ENCODE measurements at places on chromosomes 3 and 15. TPM values are rescaled to one million over a fixed set of nuclear protein-coding genes. Genes with fewer than 3 reads are reported as not detected.

DNA sequence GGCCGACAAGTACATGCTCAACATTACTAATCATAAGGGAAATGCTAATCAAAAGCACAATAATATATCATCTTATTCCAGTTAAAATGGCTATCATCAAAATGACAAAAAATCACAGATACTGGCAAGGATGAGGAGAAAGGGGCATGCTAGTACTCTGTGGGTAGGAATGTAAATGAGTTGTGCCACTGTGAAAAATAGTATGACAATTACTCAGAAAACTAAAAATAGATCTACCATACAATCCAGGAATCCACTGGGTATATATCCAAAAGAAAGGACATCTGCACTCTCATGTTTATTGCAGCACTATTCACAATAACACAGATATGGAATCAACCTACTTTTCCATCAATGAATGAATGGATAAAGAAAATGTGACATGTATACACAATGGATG, 1256.5 kb downstream of the SI start:
- no peak for DNase-seq

The DZIP3 gene
- 16.7 TPM for total RNA-seq

GRCh38 chr3:45596290-45596791, 1.8 kb downstream of the LIMD1 start:
- no peak for DNase-seq

- DNase-seq: no peak
Measured at GRCh38 chr3:44966795-44967278, 9.1 kb downstream of the ZDHHC3 start.

DNA sequence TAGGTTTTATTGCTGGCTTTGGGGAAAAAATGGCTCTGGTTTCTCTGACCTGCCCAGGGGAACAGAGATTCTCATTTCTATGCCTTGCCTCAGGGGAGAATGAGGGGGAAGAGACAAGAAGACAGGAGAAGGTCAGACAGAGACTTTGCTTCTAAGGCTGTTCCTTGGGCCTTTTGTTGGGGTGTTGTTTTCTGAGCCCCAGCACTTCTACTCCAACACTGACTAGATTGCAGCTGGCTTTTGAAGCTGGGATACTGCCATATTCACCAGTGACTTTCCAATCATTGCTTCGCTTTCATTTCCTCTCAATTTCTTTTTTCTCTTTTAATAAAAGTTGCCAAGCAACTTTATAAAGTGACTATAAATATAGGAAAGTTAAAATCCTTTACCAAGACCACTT, 143.2 kb upstream of the ARHGEF26 start:
- no peak for DNase-seq

DNA sequence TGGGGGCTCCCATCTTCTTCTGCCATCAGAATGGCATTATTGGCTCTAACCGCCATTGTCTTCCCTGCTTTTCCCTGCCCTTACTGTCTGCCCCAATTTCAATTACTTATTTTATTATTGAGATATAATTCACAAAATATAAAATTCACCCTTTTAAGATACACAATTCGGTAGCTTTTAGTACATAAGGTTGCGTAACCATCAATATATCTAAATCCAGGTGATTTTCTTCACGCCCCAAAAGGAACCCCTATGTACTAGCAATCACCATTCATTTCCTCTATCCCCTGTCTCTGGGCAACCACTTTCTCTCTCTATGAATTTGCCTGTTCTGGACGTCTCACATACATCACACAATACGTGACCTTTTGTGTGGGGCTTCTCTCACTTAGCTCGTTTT, 18.0 kb downstream of the RBP2 start:
- DNase-seq: no peak

- DNase-seq: no peak
Measured at GRCh38 chr3:116112696-116113095, 332.6 kb downstream of the LSAMP start.

DNA sequence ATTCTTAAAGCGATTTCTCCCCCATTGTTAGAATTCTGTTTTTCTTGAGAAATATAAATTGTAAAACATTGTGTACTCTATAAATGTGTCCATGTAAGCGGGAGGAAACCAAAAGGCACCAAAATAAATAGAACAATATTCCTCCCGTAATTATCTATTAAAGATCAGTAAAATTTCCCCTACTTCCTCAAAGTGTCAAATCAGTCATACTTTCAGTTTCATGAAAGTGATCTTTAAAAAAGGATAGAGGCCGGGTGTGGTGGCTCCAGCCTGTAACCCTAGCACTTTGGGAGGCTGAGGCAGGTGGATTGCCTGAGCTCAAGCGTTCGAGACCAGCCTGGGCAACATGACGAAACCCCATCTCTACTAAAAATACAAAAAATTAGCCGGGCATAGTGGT, 278.9 kb downstream of the MECOM start:
- no peak for DNase-seq

DNA sequence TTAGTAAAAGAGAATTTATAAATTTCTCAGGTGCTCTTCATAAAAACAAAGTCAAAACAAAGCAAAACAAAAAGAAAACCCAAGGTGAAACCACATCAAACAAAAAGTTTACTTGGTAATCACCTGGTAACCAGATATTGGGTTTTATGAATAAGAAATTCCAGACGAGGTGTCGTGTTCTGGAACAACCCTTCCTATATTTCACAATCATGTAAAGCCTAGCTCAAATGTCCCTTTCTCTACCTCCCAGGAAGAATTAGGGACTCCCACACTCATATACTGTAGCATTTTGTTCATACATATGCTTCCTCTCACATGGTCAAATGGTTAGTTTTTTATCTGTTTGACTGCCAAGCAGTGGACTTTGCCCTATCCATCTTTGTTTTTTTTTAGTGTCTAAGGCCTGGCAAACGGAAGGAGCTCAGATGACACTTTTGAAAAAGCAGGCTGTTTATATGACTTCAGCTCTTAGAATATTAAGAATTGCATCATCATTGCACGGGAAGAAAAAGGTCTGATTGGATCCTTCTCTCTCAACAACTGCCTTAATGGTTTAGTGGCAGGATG, 326.7 kb upstream of the TBL1XR1 start:
- DNase-seq: no peak

GRCh38 chr3:27342267-27342666, 26.9 kb downstream of the NEK10 start:
- DNase-seq: no peak

DNA sequence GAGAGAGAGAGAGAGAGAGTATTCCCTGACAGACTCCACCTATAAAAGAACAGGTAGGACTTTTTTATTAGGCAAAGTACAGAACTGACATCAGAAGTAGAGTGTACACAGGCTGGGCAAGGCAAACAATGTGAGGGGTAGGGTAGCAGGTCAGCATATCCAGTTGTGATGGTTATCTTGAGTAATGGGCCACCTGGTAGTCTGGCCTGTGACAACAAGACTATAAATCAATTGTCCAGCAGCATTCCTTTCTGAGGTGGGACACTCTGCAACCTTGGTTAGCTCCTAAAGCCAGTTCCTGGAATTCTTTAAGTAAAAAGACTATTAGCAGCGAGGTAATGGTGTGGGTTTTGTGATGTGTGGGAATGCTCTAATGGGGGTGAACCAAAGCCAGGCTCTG, 14.9 kb upstream of the TMCC1 start:
- no peak for DNase-seq

DNA sequence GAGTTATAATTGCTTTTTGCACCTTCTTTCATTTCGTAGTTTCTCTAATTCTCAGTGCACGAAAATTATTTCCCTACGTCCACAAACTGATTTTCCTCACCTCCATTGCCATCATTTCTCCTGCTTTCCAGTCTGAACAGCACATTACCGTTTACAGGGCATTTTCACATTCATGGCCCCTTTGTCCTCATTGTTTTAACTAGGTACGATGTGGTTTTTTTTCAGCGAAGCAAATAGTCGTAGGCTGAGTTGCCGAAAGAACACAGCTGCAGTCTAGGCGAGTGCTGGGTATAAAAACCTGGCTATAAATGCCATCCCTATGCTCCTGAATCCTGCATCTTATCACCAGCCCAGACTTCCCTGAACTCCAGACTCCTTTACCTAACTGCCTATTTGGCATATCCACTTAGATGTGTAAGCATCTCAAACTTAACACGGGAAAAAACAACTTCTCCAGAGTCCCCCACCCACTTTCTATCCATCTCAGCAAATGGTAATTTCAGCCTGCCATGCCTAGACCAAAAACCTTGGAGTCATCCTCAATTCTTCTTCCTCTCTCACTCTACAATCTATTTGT, 691 bp upstream of the FSIP1 start:
- DNase-seq: no peak

DNA sequence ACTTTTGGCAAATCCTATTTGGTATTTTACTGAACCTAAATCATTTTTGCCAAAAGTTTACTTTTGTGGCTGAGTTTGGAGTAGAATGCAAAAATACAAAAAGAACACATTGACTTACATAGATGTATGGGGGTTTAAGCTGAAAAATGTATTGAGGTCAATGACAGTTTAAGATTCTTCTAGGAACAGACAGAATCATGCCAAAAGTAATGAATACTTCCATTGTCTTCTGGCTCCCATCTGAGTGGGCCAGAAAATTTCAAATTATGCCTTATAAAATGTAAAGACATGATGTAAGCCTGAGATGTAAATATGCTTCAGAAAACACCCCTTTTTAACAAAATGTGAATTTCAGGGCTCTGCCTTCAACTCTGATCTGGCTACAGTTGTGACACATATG, 375.1 kb upstream of the DPH6 start:
- no peak for DNase-seq

The CAMKV gene
- not detected for total RNA-seq

The ACTRT3 gene
- total RNA-seq: 0.72 TPM

DNA sequence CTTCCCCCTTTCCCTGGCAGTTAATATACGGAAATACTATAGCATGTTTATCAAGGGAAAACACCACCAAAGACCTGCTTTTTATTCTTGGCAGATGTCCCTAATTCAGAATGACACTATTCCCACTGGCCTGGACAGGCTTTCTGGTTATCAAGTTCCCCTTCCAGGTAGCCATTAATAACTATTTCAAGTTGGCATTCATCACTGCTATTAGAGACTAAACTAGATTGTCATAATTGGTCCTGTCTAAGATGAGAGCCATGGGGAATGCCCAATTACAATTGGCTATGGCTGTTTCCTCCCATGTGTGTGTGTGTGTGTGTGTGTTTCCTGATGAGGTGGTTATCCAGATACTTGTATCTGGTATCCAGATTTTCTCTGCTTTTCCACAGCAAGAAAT, 608.1 kb downstream of the SQOR start:
- no peak for DNase-seq

- no peak for DNase-seq
Measured at GRCh38 chr15:100999369-100999768, 80.2 kb downstream of the LRRK1 start.

GRCh38 chr15:57398336-57398735, 22.0 kb downstream of the CGNL1 start:
- DNase-seq: no peak

DNA sequence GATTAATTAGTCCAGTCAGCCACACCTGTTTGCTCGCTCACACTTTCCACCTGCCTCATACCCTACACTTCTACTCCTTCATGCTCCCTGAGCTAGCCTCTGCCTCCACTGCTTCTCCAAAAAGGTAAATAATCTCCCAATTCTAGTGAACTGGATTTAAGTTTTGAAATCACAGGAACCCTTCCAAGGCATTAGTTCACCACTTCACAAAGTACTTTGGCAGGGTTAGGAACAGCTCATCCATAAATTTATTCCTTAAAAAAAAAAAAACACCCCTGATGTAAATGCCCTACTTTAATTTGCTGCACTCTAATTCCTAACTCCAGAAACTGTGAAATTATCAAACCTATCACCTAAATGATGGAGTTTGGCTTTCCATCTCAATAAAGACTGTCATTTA, 58.3 kb downstream of the GADL1 start:
- DNase-seq: no peak

DNA sequence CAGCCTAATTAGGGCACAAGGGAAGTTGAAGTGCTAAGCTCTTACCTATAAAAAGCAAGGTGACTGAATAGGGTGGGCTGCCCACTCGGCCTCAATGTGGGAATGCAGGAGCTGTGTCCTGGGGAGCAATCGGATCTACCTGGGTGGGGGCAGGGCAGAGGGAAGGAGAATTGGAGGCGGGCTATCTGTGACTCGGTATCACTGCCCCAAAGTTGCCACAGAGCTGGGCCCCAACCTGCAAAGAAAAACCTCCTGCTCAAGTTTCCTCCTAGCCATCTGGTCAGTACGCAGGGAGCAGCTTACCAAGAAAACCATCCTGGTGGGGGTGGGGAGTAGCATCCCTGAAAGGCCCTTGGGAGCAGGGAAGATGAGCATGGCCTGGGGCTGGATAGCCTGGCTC, 10.7 kb downstream of the CIB2 start:
- no peak for DNase-seq

The SERPINI2 gene
- not detected for total RNA-seq

DNA sequence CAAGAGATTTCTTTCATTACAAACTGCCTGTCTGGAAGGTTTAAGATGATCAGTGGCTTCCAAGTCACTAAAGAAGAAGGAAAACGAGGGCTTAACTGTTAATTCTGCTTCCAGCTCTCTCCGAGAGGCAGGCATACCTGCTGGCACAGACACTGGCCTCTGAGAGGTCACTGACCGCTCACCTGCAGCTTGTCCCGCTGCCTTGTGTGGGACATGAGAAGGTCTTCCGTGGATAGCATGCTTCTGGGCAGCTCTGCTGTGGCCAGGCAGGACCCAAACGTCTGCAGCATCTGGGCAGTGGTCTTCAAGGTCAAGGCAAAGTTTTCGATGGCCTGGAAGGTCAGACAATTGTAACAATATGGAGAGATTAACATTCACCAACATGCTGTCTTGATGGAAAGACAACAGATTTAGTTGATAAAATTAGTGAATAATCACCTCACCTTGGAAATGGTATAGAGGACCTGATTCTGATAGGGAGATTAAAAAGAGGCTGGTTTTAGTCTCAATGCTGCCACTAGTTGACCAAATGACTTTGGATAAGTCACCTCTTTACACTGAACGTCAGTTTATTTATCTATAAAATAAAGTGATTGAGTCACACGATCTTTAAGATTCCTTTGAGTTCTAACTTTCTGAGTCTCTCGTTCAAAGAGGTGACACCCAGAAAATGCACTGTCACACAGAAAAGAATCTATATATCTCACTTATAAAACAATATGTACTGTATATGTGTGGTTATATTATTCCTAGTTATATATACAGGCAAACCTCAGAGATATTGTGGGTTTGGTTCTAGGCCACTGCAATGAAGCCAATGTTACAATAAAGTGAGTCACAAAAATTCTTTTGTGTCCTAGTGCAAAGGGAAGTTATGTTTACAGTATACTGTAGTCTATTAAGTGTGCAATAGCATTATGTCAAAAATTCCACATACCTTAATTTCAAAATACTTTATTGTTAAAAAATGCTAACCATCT, 65.1 kb downstream of the B3GNT5 start:
- no peak for DNase-seq

DNA sequence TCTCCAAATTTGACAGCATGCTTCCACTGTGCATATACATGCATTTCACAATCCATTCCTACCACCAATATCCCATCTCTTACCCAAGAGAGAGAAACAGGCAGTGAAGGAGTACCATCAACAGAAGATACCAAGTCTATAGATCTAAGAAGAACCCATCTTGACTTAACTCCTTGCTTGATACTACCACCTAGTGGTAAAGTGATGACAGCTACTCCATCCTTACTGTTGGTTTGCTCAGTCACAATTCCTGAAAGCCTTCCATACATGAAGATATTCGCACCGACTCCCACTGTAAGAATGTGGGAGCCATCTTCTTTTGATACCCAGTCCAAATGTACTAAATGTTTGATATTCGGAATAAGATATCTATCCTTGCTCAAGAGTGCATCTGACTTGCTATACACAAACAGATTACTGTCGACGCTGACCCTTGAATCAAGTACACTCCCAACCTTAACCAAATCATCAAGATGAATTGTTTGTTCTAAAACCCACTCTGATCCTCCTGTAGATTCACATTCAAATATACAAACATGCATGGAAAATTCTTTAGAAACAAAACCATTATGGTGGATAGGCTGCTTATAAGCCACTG, 123.1 kb downstream of the DMXL2 start:
- DNase-seq: no peak
